Activated CD8-positive, alpha-beta memory T cell treated with anti-CD3 and anti-CD28 coated beads for 24 hours (primary cell): ENCODE measurements at places on chromosomes 16 and 17.

DNA sequence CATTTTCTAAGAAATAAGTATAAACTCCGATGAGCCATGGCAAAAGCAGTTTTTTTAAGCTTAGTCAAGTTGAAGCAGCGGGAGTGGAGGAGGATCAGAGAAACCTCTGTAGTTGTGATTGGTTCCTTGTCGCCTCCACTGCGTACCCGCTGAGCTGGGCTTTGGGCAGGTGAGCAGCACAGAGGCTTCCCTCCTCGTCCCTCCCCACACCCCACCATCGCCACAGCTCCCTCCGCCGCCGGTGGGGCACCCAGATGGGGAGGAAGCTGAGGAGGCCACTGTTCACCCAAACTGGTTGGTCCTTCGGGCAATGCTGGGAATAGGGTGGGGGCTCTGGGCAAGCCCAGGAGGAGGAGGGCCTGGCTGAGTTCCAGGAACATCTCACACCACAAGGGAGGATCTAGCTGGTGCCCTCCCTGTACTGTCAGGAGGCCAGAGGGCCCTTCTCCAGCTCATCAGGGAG, 5.2 kb upstream of the MRPL38 start:
- no peak for DNase-seq

- no peak for DNase-seq
Measured at GRCh38 chr17:57284583-57284982, 28.3 kb downstream of the MSI2 start.

GRCh38 chr16:80932708-80933095, 74.0 kb downstream of the CMC2 start:
- DNase-seq = no peak

DNA sequence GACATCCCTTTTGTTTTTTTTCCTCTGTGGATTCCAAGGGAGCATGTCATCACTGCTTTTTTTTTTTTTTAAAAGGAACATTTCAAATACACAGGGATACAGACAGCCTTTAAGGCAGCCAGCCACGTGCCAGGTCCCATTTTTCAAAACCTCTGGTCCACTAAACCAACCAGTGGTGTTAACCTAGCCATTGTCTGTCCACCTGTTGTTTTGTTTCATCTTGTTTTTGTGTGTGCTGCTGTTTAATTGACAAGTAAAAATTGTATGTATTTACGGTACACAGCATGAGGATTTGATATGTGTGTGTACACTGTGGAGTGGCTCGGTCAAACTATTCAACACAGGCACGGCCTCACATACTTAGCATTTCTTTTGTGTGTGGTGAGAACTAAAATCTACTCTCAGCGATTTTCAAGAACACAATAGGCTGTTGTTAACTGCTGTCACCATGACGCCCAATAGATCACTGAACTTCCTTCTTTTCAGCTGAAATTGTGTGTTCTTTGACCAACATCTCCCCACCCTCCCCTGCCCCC, 19.2 kb downstream of the TMEM114 start:
- DNase-seq = no peak

DNA sequence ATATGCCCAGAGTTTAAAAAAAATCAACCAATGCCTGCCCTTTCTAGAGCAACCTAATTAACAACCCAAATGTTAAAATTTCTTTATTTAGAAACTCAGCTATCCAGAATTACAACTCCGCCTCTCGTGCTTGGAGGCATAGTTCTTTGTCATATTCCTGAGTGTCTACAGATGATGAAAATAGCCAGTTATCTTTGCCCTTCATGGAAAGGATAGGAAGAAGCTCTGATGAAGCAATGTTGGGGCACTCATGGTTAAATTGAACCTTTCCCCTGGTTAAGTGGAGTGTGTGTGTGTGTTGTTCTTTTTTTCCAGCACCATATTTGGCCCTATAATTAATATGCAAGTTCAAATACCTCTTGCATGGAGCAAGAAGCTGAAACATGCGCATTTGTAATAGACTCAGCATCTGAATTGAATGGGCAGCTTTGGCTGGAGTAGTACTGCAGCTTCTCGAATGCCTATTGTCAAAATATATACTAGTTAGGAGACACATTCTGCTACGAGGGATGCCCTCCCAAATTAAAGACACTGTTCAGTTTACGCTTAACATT, 506.2 kb downstream of the WWOX start:
- no peak for DNase-seq

GRCh38 chr17:74417178-74418045, 14.5 kb upstream of the GPRC5C start:
- DNase-seq = no peak

- peak; percentile 92 for DNase-seq
Measured at GRCh38 chr16:86563469-86564345, 2.9 kb upstream of the FOXC2 start.

GRCh38 chr16:27385398-27385797, 16.6 kb upstream of the IL21R start:
- DNase-seq = peak; percentile 26

DNA sequence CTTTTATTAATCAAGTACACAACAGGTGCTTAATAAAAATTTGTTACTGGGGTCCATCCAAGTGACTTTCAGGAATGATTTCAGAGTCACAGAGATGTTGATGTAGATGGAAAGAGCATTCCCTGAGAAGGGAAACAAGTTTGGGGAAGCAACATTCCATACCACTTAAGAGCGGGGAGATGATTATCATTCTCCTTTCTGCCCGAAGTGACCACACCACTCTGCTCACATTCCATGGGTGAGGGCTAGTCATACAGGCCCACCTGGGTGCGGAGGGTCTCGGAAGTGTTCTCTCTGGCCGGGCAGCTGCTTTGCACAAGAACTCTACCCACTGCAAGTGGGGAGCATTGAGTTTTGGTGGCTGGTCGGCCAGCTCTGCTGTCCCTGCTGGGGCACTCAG, 231.4 kb downstream of the SNX29 start:
- DNase-seq = no peak

DNA sequence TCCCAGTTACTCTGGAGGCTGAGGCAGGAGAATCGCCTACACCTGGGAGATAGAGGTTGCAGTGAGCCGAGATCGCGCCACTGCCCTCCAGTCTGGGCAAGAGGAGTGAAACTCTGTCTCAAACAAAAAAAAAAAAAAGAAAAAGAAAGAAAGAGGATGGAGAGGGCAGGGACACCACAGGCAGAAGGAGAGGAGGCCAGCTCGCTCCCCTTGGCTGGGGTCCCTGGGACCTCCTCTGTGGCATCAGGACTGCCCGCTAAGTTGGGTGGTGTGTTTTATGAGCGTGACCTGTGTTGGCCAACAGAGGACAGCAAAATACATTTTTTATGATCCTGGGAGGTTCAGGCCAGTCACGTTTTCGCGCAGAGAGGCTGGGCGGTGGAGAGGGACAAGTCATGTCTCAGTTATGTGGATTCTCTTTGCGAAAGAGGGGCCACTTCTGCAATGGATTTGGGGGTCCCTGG, 229.6 kb downstream of the MRTFB start:
- no peak for DNase-seq

- DNase-seq = no peak
Measured at GRCh38 chr17:36856903-36857381, 80.3 kb upstream of the LHX1 start.

GRCh38 chr16:47627085-47627639, 166.0 kb downstream of the PHKB start:
- DNase-seq = no peak

DNA sequence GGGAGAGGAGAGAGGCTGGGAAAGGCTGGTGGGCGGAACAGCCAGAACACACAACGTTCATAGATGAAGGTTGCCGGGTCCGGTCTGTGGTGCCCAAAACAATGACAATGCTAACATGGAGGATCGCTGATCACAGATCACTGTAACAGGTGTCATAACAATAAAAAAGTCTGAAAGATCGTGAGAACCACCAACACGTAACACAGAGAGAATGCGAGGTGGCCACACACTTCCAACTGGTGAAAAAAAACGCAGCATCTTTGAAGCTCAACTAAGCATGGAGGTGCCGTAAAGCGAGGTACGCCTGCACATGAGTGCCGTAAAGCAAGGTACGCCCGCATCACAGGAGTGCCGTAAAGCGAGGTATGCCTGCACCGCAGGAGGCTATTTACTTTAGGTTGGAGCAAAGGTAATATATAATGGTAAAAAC, 42.3 kb downstream of the ABR start:
- no peak for DNase-seq

DNA sequence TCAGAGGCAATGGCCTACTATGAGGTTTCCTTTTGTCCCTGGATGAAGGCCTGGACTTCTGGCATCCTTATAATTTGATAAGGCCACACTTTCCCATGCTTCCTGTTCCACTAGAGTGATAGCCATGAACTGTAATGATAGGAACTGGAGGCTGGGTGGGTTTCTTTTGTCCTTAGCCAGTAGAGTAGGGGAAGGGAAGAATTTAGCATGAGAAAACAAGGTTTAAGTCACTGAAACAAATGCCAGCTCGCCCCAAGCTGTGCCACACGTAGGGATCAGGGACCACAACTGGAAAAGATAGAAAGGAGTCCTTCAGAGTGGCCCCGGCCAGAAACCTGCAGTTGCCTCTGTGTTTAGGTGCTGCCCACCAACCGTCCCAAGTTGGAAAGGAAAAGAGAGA, 80.9 kb upstream of the C17orf78 start:
- DNase-seq = no peak

GRCh38 chr17:64403881-64404460, 13.3 kb upstream of the PECAM1 start:
- DNase-seq = no peak

DNA sequence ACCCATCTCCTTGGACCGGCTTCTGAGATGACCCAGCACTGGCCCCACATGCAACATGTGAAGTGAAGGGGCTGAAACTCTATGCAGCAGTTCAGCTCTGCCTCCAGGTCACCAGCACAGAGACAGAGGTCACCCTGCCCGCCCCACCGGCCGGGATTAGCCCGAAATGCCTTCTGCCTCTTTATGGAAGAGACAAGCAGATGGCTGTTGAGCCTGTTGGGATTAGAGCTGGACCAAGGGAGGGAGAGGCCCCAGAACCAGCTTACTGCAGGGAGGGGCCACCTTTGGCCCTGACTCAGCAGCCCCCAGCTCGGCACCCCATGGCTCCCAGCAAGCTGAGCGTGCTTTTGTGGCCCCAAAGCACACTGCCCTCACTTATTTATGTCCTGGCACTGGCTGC, 5.7 kb downstream of the AIPL1 start:
- DNase-seq = no peak

DNA sequence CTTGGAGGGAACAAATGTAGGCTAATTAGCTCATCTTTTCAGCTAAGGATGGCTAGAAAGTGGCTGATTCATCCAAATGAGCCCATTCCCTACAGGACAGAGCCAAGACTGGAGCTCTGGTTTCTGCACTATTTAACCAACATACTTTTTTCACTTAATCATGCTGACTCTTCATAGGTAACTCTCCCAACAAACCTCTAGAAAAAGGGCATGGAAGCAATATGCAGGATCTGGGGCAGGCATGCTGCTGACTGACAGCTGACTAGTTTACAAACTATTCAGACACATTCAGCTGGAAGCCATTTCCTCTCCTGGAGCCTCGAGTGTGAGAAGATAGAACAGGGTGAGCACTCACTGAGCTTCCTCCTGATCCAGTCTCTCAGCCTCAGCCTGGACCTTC, 6.2 kb downstream of the BECN1 start:
- DNase-seq = no peak

DNA sequence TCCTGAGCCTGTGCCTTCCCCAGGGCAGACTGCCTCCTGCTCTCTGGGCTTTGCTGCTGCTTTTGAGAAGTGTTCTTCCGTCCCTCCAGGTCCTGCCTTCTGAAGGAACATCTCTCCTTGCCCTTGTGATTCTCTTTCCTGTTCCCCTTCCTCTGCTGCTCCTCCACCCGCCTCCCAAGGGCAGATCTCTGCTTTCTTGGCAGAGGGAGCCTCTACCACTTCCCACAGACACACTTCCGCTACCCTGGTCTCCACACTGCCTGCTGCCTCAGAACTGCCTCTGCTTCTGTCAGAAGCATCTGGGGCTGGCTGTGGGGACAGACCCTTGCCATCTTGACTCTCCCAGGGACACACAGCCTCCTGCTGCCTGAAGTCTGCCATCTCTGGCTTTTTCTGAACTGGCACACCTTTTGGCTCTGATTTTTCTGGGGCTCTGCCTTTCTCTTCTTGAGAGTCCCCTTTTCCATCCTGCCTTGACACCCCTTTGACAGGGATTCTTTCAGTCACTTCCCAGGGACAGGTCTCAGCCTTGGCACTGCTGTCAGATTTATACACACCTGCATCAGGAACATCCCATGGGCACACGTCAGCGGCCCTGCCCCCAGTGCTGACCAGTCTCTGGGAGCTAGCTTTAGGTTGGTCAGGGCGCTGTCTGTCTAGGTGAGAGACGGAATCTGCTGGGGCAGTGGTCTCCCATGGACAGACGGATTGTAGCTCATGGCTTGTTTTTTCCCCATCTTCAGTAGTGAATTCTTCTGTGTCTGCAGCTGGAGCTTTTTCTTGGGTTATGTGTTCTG, 16.6 kb downstream of the GPR179 start:
- no peak for DNase-seq
